Activated CD4-positive, alpha-beta T cell treated with anti-CD3 and anti-CD28 coated beads for 48 hours (primary cell): ENCODE measurements at places on chromosomes 16 and 17.

- no peak for DNase-seq
These were observed 2.9 kb downstream of the SRSF2 start for GRCh38 chr17:76734080-76734840.

- no peak for DNase-seq
These were observed 12.1 kb upstream of the USP36 start for GRCh38 chr17:78852709-78853121.

GRCh38 chr17:31495022-31495885 is 103.8 kb downstream of the RAB11FIP4 start:
- DNase-seq: no peak

GRCh38 chr17:40139566-40140058 is 725 bp upstream of the CASC3 start:
- no peak for DNase-seq

DNA sequence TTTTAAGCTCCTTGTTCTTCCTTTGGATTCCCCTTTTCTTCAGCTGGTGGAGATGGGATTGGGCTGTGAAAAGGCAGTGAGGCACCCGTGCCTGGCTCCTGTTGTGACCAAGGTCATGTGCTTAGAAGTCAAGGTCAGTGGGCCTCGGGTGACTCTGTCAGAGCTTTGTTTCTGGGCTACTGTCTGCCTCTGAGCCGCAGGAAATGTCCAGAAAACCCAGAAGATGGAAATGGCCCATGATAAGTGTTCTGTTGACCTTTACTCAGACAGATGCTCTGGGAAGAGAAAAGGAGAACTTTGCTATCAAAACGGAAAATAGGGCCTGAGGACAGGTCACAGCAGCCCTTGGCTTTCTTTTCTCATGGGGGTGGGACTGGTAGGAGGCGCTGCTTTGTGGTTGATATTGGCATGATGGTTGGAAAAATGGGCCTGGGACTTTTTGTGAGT is 2.9 kb downstream of the ABCC1 start:
- DNase-seq: no peak

DNA sequence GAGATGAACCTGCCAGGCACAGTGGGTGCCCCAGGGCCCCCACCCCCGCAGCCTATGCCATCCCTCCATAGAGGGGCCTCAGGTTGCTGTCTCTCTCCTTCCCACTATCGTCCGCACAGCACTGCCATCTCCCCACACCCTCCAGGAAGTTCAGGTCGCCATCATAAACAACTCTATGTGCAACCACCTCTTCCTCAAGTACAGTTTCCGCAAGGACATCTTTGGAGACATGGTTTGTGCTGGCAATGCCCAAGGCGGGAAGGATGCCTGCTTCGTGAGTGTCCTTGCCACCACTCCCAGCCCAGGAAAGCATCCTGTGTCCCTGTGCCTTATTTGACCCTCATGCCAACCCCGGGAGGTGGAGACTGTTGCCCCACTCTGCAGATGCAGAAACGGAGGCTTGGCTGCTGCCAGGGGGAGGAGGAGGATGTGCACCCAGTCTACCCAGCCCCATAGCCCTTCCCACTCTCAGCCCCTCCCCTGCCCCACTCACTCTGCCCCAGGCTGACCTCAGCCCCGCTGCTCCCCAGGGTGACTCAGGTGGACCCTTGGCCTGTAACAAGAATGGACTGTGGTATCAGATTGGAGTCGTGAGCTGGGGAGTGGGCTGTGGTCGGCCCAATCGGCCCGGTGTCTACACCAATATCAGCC is 3.9 kb downstream of the PRSS21 start:
- DNase-seq: no peak

DNA sequence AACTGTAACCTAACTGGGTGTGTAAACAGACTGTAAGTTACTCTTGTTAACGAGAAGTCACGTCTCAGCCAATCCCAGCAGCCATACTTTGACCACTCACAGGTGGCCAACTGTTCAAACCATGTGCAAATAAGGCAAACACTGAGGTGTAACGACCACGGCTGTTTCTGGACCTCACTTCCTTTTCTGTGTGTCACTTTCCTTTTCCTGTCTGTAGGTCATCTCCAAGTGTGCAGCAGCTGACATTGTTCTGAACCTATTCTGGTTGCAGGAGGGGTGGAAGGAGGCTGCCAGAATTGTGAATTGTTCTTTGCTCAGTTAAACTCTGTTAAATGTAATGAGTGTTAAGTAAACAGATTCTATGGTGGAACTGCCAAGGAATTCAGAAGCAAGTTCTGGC is 627.4 kb downstream of the KCNJ2 start:
- DNase-seq: no peak

DNA sequence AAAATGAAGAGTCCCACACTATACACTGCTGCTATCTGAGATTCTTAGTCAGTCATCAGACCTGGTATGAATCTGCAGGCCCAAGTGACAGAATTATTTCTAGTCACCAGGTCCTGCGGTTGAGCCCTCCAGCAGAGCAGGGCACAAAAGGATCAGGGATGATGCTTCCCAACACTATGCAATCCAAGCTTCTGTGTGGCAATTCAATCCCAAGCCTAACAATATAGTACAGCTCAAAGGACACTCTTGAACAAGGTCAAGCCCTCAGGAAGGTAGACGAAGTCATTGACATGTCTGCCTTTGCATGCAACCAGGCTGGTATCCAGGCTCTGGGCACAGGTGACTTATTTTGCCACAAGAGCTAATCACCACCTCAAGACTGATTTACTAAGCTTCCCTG is 5.8 kb downstream of the DCUN1D3 start:
- DNase-seq: no peak

GRCh38 chr16:69241926-69242325 is 55.0 kb downstream of the SNTB2 start:
- DNase-seq: no peak

- DNase-seq: no peak
These were observed 16.4 kb upstream of the RHBDF2 start for GRCh38 chr17:76517638-76518038.

DNA sequence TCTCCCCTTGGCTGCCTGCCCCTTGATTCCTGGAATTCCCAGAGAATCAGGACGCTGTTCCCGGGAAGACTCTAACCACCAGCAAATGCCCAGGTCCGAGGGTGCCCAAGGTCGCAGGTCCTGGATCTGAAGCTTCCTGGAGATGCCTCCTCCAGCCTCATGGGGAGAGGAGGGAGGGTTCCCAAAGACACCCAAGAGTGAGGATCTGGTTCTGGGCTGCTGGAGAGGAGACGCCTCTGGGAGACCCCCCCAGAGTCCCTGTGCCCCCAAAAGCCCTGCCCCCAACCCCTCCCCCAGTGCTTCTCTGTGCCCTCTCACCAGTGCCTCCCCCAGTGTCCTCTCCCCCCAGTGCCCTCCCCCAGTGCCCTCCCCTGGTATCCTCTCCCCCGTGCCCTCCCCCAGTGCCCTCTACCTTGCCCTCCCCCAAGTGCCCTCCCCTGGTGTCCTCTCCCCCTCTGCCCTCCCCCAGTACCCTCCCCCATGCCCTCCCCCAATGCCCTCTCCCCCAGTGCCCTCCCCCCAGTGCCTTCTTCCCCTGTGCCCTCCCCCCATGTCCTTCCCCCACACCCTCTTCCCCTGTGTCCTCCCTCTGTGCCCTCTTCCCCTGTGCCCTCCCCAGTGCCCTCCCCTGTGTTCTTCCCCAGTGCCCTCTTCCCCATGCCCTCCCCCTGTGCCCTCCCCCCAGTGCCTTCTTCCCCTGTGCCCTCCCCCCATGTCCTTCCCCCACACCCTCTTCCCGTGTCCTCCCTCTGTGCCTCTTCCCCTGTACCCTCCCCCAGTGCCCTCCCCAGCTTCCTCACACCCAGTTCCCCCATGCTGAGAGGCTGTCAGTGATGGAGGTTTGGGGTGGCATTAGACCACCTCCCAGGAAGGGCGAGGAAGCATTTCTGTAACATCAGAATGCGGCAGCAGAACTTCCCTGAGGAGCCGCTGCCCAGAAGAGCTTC is 6.3 kb upstream of the SECTM1 start:
- DNase-seq: no peak

DNA sequence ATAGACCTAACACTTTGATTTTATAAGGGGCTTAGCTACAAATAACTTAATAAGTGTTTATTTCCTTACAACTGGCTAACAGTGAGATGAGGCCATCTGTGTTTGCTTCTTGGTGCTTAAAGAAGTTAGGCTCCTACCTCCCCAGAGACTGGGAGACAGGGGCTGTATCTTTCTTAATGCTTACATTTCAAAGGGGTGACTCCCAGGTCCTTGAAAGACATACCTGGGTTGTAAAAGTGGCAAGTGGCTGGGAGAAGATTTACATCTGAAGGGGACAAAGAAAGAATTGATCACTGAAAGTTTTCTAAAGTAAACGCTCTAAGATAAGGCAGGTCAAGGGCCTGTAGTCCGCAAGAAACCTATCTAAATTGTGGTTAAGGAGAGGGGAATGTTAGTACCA is 196.8 kb downstream of the CNTNAP4 start:
- DNase-seq: no peak

- no peak for DNase-seq
These were observed 39.1 kb downstream of the CPNE2 start for GRCh38 chr16:57131351-57131970.
